ENCODE measurements at places on chromosomes 6 and 20.

GRCh38 chr6:124866040-124866439 is 96.2 kb upstream of the RNF217 start:
- DNase-seq, result no peak

- DNase-seq, result peak; percentile 17
Measured at GRCh38 chr20:45611054-45611453, 18.5 kb upstream of the WFDC10A start.

DNA sequence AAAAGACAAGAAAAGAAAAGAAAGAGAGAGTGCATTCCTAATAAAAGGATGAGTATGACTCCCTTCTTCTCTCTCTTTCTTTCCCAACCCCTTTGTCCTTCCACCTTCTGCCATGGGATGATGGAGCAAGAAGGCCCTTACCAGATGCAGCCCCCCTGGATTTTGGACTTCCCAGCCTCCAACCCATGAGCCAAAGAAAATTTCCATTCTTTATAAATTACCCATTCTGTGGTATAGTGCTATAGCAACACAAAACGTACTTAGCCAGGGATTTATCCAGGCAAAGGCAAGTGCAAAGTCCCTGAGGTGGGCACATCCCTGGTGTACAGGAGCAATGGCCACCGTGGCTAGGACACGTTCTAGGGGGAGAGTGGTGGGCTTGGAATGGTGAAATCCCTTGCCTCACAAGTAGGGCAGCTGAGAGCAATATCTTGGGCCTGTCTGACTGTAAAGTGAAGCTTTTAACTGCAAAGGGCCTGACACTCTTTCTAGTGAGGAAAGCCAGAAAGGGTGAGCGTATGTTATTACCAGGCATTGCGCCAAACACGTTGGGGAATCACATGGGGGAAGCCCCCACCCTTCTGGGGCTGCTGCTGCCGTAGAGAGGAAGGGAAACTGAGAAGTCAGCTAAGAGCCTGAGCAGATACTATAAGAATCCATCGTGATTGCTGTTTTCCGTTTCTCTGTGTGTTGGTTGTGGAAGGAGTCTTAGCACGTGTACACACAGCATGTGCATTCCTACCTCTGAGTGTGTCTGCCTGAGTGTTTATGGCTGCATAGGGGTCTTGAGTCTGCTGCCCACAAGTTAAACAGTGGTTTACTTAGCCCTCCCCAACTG is 50.7 kb upstream of the SIRPA start:
- no peak for DNase-seq

DNA sequence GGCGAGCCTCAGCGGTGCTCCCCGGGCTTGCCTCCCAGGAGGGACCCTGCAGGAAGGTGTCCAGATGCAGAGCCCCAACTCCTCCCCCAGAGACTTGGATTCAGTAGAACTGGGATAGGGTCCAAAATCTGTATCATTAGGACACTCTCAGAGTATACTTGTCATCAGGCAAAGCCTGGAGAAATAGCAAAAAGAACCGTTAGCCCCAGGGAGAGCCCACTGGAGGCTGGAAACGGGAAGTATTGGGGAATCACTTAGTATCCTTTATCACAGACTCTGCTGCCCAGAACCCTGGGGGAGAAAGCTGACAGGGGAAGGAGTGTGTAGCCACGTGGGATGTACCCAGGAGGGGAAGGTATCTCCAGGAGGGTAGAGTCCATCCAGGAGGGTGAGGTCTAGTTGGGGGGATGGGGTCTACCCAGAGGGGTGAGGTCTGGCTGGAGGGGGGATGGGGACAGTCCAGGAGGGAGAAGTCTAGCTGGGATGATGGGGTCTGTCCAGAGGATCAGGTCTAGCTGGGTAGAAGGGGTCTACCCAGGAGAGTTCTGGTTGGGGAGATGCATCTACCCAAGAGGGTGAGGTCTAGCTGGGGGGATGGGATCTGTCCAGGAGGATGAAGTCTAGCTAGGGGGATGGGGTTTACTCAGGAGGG is 107.2 kb downstream of the LY86 start:
- no peak for DNase-seq

DNA sequence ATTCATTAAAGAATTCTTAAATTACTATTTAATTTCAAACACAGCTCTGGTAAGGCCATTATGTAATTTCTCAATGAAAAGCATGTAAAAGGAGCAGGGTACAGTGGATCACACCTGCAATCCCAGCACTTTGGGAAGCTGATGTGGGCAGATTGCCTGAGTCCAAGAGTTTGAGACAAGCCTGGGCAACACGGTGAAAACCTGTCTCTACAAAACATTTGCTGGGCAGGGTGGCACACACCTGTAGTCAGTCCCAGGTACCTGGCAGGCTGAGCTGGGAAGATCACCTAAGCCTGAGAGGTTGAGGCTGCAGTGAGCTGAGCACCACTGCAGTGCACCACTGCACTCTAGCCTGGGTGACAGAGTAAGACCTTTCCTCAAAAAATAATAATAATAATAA is 37.4 kb downstream of the MDN1 start:
- no peak for DNase-seq

GRCh38 chr20:58870293-58871014 is 17.9 kb downstream of the GNAS start:
- peak; percentile 82 for DNase-seq

DNA sequence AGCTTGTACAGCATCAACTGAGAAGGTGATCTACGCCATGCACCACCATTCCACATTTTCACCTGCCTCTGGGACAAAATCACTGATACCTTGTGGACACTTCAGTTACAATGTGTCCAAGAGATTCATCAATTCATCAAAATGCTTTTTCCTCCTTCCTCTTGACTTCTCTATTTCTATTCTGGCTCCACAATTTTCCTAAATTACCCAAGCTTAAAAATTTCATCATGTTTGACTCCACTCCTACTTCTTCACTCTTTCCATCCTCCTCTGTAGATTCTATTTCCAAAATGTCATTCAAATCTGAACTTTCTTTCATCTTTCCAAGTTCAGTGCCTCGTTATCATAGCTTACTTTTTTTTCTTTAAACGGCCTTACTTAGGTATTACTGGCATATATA is 172.2 kb downstream of the BTBD9 start:
- DNase-seq, result no peak

- DNase-seq, result no peak
Measured at GRCh38 chr6:157392927-157393668, 12.1 kb downstream of the ZDHHC14 start.

- no peak for DNase-seq
Measured at GRCh38 chr6:129921169-129921817, 60.2 kb upstream of the TMEM244 start.

- DNase-seq, result no peak
Measured at GRCh38 chr20:34544109-34544796, 14.3 kb upstream of the MAP1LC3A start.

GRCh38 chr20:48680650-48681049 is 147.1 kb downstream of the PREX1 start:
- no peak for DNase-seq

- DNase-seq, result peak; percentile 49
Measured at GRCh38 chr6:8059129-8059528, 5.1 kb downstream of the BLOC1S5 start.

DNA sequence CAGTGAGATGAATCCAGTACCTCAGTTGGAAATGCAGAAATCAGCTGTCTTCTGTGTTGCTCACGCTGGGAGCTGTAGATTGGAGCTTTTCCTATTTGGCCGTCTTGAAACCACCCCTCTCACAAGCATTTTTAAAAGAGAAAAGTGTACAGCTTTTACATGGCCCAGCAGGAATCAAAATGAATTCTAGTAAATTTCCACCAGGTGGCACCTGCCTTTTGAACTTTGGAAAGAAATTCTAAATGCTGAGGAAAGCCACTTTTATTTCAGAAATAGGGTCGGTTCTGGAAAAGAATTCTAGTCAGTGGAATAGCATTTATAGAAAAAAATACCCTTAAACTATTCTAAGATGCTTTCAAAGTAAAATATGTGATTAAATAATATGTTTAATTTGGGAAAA is 647.8 kb downstream of the CD109 start:
- DNase-seq, result peak; percentile 8

DNA sequence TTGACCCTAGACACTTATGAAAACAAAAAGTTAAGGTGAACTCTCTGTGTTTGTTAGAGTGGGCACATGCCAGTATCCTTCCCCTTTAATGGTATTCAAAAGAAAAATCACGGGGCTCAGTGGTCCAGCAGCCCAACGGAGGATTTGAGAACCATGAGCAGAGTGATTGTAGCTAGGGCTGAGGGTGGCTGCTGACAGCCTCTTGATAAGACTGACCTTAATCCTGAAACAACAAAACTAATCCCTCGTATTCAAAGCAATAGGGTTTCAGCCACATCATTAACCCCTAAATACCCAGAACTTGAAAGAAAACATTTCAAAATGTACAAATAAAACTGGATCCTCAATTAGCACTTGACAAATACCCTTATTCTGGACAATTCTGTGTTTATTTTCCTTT is 95.1 kb downstream of the SNAP25 start:
- DNase-seq, result no peak

DNA sequence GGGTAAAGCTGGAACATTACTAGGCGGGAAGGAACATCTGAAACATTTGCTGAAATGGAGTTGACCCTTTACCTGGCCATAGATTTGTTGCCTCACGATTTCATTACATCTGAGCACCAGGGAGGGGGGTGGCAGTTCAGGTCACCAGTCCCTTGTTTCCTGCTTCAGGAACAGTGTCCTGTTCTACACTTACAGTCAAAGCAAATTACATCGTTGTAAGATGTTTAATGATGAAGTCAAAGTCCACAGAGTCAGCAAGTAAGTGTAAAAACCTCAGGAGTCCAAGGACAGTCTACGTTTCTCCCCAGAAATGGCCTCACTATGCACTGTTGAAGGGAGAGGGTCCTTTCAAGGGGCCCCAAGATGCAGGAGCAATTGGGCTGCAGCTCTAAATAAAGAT is 8.9 kb upstream of the MICB start:
- no peak for DNase-seq

GRCh38 chr6:153625089-153625488 is 414.0 kb upstream of the OPRM1 start:
- peak; percentile 45 for DNase-seq

DNA sequence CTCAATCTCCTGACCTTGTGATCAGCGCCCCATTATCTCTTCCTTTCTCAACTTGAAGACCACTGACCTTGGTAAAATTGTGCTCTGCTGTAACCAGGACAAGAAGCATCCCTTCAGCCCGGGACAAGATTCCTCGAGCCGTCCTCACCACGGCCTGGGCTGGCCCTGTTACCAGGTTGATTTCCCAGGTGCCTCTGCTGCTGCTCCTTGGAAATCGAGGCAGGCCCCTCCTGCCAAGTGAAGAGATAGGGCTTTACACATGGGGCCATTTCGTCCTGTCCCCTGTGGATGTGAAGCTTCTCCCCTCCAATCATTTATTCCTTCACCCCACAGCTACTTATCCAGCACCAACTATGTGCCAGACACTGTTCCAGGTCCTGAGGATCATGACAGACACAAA is 21.5 kb downstream of the RAB44 start:
- DNase-seq, result no peak

GRCh38 chr6:164924674-164925073 is 384.7 kb downstream of the C6orf118 start:
- DNase-seq, result no peak

DNA sequence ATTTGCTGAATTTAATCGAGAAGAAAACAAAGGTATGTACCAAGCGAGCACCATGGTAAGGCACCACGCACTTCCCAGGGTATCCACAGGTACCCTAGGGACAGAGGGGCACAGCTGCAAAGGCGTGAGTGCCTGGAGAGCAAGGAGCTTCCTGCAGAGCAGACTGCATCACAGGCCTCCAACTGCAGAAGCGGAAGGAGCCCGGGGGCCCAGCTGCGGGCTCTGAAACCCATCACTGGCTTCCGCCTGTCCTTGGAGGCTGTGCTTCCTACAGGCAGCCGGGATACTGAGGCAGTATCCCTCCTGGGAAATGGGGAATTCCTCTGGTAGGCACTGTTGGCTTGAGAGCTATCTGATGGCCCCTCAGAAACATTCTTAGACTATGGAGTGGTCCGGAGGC is 217.4 kb upstream of the GMDS start:
- no peak for DNase-seq

GRCh38 chr6:26431258-26432172 is 8.8 kb upstream of the BTN3A3 start:
- DNase-seq, result no peak

GRCh38 chr20:57323034-57323433 is 6.6 kb upstream of the SPO11 start:
- DNase-seq, result no peak

DNA sequence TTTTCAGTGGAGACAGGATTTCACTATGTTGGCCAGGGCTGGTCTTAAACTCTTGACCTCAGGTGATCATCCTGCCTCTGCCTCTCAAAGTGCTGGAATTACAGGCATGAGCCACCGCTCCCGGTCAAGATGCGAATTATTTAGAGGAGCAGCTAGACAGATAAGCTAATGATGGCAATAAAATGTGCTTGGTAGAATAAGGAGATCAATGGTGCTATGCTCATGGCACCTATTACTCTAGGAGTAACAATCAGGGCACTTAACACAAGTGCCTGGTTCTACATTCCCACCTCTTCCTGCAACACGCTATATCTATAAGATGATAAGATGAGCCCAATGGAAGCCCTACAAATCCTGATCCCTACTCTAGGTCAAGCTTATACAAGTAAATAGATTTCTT is 61.4 kb upstream of the LOC128125822 start:
- no peak for DNase-seq

DNA sequence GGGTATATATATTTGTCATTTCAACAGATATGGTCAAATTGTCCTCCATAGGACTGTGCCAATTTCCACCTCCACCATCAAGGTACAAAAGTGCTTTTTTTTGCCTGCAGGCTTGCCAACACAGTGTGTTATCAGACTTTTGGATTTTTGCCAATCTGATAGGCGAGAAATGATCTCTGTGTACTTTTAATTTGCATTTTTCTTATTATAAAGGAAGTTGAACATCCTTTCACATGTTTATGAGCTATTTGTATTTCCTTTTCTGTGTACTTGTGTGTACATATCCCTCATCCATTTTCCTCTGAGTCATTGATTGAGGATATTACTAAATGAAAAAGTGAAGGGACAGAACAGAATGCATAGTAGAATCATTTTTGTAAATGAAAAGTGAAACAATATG is 39.0 kb upstream of the PTPN1 start:
- no peak for DNase-seq

DNA sequence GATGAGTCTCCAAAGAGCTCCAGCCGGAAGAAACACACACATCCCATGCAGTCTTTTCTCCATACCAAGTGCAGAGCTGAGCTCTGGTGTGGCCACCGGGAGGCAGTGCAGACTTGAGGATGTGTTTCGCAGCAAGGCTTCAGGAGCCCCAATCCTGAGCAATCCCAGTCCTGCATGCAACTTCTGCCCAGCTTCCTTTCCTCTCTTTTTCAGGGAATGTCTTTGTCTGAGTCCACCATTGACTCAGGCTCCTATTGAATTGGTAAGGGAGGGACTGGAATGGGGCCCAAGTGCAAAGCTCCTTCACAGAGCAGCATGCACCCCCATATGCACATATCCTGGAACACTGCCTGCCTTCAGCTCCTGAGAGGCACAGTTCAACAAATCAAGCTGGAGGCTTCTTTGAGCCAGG is 50.5 kb upstream of the ASIP start:
- peak; percentile 87 for DNase-seq

- DNase-seq, result no peak
Measured at GRCh38 chr20:51303731-51304670, 238.5 kb downstream of the NFATC2 start.

Data from SK-MEL-5 (cell line).